ENCODE measurements at places on chromosomes 3 and 15.

GRCh38 chr3:195411836-195412235 lies 31.0 kb downstream of the ACAP2 start:
- DNase-seq: no peak

DNA sequence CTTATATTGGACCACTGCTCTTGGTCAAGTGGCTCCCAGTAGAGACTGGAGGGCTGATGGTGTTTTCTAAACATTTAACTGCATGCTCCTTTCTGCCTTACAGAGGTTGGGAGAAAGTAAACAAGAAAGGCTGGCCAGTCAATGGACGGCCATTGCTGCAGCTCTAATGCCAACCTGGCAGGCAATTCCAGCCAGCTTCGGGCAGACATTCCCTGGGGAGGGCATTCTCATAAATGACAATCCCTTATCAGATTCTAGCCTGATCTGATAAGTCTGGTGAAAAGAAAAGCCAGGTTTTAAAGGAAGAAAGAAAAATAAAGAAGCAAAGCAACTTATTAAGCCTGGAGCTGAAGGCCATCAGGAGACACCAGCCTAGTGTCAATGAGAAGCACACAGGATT lies 60.7 kb downstream of the FRMD4B start:
- no peak for DNase-seq

GRCh38 chr3:46221938-46222337 lies 13.8 kb upstream of the CCR1 start:
- no peak for DNase-seq

GRCh38 chr3:66655671-66656070 lies 154.8 kb upstream of the LRIG1 start:
- no peak for DNase-seq

GRCh38 chr3:62246094-62246493 lies 127.3 kb downstream of the FEZF2 start:
- DNase-seq: no peak

DNA sequence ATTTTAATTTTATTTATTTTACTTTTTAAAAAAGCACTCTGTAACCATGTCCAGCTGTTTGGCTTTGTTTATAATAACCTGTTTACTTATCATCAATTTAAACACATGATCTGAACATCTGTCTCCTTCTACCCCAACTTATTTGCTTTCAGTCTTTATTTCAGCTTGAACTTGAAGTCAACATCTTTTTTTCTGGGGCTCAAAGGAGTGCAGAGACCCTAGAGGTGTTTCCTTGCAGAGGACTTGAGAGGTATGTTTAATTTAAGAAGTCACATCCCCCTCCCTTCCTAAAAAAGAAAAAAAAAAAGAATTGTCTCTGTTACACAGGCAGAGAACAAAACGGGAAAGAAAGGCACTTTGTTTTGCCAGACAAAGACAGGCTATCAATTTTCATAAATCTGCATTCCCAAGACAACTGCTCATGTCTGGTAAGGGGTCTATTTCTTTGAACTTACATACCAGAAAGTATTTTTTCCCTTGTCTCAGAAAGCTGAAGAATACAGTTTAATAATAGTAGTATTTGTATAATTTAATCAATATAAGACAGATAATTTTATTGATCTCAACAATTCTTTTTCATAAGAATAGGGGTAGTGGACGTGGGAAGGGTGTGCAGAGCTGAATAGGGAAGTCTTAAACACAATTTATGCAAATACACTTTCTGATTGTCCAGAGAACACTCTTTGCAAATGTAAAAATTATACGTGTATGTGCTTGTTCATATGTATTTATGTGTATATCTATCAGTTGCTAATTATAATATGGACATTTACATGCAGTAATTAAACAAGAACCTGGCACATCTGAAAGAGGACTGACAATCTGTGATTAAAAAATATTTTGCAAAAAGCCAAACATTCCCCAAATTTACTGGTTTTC lies 109.7 kb upstream of the PDZRN3 start:
- DNase-seq: no peak

DNA sequence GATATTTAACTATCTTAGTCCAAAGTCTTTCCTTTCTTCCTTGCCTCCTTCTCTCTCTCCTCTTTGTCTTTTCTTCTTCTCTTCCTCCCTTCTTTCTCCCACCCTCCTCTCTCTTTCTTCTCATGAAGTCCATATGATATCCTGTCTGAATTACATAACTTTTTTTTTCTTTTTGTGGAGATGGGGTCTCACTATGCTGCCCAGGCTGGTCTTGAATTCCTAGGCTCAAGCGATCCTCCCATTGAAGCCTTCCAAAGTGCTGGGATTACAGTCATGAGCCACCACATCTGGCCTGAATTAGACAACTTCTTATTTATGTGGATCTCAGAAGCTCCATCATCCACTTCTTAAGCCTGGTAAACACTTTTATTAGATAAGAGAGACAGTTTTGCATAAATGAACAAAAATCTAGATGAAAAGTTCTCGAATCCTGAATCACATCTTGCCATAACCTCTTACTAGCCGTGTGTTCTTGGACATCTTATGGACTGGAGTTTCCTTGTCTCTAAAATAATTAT lies 206.5 kb downstream of the LPP start:
- no peak for DNase-seq

DNA sequence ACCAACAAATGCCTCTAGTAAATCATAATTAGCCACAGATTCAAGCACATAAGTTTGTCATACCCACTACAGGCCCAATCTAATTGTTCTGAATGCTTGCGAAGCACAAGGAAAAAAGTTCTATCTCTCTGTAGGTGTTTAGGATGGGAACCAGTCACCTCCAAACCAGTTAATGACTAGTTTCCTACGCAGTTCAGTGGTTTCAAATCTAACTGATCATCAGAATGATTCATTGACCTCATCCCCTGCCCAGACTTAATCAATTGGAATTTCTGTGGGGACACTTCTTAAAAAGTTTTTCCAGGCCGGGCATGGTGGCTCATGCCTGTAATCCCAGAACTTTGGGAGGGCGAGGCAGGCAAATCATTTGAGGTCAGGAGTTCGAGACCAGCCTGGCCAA lies 24.3 kb upstream of the MASP1 start:
- no peak for DNase-seq

DNA sequence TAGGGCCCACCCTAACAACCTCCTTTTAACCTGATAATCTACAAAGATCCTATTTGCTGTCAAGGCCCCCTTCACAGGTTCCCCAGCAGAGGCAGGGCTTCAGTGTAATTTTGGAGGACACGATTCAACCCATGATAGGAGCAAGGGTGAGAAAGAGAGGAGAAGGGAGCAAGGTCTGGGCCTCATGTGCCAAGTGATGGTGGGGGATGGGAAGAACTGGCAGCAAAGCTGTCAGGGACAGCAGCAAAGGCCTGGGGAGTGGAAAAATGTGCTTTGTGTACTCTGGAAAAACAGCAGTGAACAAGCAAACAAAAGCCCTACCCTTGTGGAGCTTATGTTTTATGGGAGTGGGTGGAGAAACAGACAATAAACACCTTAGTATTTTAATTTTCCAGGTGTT lies 2.7 kb upstream of the GALNT15 start:
- DNase-seq: no peak

DNA sequence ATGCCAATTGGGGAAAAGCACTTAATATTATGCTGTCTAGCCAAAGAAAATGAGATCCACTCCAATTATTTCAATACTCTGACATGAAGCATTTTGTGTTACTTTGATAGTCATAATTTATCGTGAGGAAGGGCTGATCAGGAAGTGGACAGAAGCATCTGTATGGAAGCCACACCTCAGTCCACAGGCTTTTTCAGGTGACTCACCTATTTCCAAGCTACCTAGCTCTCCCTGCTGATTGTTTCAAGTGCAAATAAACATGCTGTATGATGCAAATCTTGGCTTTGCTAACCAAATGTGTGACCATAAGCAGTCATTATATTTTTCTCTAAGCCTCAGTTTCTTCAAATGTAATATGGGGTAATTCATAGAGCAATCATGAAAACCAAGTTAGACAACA lies 30.8 kb upstream of the CPB1 start:
- no peak for DNase-seq

DNA sequence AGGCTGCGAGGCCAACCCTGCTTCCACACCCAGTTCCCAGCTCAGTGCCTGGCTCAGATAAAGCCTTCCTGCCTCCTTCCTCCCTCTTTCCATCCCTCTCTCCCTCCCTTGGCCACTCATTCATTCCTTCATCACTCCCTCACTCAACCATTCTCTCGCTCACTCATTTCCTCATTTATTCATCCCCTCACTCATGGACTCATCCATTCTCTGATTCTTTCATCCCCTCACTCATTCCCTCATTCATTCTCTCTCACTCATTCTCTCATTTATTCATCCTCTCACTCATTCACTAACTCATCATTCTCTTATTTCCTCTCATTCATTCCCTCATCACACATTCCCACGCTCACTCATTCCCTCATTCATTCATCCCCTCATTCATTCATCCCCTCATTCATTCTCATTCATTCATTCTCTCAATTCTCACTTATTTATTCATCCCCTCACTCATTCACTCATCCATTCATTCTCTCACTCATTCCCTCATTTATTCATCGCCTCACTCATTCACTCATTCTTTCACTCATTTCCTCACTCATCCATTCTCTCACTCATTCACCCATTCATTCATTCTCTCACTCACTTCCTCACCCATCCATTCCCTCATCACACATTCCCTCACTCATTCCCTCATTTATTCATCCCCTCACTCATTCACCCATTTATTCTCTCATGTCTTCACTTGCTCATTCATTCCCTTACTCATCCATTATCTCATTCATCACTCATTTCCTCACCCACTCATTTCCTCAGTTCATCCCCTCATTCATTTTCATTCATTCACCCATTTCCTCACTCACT lies 13.2 kb downstream of the ABTB1 start:
- no peak for DNase-seq
